Brain pericyte (primary cell): ENCODE measurements at places on chromosomes 2 and 18.

DNA sequence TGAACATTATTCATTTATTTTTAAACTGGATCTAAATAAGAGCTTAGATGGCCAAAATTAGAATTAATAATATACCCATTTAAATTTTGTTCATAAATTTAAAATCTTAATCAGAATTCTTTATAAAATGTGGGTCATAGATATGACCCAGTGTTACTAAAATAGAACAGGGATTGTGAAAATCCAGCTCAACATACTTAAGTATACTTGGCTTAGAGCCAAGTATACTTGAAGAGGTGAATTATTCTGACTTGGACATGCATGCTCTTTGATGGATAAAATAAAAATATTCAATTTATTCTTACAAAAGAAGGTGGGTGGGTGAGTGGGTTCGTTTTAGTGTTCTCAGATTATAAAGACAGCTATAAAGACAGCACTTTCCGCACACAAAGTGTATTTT is 70.7 kb downstream of the SPOPL start:
- no peak for DNase-seq

DNA sequence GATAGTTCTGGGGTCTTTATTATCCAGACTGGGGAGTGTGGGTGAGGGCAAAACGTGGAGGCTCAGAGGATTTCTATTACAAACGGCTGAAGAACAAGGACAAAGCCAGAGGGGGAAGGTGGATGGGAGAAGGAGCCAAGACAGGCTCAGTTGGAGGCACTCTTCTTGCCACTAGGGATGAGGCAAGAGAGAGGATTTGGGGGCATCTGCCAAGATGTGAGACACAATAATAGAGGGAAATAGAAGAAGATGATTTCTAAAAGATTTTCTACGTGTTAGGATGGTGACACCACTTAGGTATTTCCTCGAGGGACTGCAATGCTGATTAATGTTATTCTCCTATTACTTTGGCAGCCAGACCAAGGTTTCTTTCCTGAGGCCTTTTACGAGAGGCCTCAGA is 71.8 kb downstream of the APOB start:
- no peak for DNase-seq

DNA sequence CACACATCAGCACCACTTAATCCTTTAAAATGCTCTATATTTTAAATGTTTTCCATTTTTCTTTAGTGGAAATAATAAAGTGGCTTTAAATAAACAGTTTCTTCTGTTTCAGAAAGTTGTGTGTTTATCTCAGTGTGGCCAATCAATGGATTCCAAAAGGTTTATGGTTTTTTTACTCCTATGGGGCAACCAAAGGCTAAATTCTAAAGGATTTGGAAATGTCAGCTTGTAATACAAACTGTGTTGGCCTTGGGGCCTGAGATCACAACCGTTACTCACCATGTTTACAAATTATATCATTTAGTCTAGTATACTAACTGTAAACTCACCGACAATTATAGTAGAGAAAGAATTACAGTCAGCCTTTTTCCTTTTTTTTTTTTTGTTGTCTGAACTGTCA is 827.2 kb downstream of the EPHA4 start:
- no peak for DNase-seq

GRCh38 chr2:189676471-189676870 is 2.0 kb downstream of the ANKAR start:
- DNase-seq = no peak

DNA sequence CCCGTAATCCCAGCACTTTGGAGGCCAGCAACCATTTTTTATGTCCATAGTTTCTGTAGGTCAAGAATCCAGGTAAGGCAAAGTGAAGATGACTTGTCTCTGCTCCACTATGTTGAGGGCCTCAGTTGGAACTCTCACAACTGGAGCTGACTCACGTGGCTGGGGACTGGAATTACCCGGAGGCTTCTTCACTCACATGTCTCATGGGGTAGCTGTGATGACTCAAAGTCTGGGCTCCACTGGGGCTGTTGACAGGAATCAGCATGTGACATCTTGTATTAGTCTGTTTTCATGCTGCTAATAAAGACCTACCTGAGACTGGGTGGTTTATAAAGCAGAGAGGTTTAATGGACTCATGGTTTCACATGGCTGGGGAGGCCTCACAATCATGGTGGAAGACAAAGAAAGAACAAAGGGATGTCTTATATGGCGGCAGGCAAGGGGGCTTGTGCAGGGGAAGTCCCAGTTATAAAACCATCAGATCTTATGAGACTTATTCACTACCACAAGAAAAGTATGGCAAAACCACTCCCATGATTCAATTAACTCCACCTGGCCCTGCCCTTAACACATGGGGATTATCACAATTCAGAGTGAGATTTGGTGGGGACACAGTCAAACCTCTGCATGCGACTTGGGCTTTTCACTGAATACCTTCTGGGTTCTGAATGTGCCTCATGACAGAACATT is 7.8 kb upstream of the PPP1R1C start:
- no peak for DNase-seq

GRCh38 chr2:239983004-239983778 is 42.0 kb downstream of the NDUFA10 start:
- no peak for DNase-seq

DNA sequence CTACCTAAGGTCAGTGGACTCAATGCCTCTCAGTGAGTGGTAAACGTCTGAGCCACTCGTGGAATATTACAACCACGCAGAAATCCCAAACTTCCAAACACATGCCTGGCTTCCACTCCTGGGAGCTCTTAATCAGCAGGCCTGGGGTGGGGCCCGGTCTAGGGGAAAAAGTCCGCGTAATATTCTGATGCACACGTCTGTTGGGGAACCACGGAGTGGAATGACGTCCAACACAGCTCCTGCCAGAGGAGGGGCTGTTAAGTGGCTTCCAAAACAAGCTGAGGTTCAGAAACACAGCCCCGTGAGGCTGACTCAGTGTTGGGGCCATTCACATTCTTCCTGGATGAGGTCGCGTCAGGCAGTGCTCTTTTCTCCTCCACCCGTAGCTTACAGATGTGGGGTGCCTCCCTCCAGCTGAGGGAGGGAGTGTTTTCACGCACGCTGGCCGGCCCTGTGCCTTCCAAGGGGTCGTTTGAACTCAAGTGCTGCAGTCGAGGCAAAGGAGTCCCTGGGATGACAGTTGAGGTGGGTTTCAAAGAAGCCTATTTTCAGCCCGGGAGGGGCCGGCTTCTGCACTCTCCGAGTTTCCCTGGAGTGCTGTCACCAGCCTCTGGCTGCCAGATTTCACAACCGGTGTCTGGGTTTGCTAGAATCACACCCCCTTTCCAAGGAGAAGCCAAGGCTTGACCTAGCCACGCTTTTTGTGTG is 73.1 kb downstream of the ACKR3 start:
- peak; percentile 50 for DNase-seq

DNA sequence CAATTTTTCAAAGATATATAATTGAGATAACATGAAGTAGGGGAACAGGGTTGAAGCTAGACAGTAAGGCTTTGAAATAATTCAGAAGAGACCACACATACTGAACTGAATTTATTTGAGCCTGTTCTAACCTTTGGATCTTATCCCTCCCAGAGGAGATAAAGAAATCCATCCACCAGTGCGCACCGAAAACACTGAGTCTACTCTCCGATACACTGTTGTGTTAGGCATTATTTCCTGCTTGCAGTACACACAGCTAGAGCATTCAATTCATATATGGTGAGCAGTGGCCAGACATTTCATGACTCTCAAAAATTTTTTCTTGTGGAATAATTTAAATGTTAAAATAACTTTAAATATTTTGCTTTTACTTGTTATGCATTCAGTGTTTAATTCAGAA is 342.7 kb downstream of the GPD2 start:
- DNase-seq = no peak

DNA sequence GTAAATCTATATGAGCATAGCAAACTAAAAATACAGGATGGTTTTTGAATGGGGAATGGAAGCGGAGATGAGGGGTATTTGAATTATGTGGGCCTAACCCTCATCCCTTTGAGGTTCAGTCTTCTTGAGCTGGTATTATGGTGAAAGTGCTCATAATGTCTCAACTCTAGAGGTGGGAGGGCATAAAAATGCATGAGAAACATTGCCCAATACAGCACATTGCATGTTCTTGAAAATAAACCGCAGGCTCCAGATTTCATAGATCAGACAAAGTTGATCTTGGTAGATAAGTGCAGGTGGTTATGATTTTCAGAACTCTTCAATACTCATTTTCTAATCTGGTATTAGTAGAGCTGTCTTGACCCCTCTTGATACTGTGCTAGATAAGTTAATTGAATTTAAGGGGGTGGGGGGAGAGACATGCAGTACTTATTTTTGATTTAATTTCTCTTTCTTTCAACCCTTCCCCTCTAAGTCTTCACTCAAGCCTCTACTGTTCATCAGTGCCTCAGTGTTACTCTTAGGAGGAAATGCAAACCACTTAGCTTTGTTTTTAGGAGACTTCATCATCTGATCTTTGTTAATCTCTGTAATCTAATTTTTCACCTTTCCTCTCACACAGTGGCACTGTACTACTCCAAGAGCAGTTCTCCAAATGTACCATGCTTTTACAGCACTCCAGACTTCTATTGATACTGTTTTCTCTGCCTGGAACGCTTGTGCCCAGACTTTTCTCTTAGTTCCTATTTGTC is 22.2 kb downstream of the XRCC5 start:
- DNase-seq = no peak

DNA sequence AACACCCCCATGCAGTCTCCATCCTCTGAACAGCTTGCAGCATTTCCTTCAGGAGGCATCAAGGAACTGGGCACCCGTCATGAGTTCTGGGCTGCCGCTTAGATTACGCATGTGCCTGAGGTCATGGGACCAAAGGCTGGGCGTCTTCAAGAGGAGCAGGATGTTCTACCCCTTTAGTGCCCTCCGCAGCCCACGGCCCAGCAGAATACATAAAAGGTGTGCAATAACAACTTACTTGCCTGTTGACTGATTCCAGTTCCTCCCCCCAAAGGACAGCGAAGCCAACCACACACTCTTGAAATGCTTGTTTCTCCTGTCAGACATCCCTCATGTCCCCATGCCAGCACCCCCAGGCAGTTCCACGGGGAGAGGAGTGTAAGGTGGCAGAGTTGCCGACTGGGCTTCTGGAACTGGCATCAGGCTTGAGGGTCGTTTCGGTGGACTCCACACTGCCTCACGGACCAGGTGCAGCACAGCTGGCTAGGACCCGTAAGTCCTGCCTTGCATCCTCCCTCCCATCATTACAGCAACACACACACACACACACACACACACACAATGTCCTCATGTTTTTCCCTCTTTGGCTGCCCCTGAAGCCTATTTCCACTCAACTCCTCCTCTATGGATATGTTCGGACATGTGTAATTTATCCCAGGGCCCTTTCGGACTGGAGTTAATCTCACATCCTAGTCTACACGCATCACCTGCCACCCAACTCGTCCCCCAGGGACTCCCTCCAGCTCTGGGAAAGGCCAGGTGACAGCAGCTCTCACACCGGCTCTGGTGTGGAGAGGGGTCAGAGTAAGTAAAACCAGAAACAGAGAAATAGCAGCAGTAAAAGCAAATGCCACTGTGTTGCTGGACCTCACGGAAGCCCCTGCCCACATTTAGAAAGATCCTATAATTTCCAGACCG is 200.7 kb downstream of the BCL11A start:
- no peak for DNase-seq

DNA sequence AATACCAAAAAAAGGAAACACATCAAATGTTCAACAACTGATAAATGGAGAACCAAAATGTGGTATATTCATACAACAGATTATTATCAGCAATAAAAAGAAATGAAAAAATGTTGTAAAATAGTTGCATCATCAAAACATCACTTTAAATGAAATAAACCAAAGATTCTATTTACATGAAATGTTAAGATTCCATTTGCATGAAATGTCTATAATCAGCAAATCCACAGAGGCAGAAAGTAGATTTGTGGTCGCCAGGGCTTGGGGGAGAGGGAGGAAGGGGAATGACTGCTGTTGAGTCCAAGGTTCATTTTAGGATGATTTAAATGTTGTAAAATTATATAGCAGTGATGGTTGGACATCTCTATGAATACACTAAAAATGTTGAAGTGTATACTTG is 181.9 kb downstream of the RTP5 start:
- no peak for DNase-seq

- no peak for DNase-seq
Observed at GRCh38 chr2:85680707-85681371, 12.8 kb upstream of the SFTPB start.

DNA sequence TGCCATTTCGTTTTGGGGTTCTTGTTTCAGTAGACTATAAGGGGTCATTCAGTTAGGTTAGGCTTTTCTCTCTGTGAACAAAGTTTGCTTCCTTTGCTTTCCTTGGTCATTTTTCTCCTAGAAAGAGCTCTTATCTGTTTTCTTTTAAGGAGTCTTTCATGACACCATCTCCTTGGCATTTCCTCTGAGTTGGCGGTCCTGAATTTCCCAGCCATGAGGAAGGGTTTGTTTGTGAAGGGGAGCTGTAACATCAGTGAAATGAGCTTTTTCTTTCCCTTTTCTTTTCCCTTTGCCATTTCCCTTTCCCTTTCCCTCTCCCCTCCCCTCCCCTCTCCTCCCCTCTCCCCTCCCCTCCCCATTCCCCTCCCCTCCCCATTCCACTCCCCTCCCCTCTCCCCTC is 61.7 kb downstream of the MAP4K4 start:
- DNase-seq = peak; percentile 62

DNA sequence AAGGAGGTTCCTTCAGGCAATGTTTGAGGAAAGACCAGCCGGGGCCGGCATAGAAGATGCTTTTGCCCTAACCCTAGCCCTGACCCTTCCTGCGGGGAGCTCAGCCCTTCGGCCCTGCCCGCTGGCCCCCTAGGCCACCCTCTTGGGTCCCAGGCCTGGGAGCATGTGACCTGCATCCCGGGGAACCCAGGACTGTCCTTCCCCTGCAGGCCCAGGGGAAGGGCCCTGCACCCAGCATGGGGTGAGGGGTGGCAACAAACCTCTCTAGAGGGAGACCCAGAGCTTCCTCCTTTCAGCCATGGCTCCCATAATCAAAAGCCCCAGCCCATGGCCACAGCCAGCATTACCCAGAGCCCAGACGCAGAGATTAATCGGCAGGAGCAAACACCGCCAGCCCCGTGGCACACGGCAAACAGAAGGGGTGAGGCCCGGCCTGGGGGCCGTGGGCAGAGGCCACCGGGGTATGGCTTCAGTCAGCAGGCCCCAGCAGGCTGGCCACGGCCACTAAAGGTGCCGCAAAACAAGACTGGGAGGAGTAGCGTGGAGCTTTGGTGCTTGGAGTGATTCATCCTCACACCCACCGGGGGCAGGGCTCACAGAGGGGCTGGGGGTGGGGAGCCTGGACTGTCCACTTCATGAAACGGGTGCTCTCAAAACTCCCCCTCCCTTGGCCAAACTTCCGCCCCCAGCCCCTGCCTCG is 61.6 kb upstream of the HPCAL1 start:
- DNase-seq = no peak

GRCh38 chr18:47883771-47884413 is 46.6 kb downstream of the SMAD2 start:
- no peak for DNase-seq
